ENCODE measurements at places on chromosomes 7 and 10.

GRCh38 chr10:87746911-87747310 is 71.1 kb downstream of the ATAD1 start:
- no peak for DNase-seq

DNA sequence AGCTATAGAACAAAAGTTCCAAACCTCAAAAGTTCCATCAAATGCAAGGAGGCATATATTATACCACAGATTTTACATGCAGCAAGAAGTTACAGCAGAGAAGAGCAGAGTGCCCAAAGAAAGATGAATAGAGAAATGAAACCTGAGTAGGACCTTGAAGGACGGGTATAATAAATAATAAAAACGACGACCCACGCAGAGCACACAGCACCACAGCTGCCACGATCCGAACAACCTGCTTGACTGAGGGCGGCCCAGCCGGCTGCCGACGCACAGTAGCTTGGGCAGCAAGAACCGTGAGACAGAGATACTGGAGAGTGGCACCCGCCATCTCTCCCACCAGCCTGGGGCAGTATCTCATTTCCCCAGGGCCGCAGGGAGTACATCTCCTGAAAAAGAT is 79.0 kb downstream of the HIPK2 start:
- no peak for DNase-seq

- no peak for DNase-seq
Observed at GRCh38 chr10:51325649-51326048, 251.4 kb downstream of the PRKG1 start.

DNA sequence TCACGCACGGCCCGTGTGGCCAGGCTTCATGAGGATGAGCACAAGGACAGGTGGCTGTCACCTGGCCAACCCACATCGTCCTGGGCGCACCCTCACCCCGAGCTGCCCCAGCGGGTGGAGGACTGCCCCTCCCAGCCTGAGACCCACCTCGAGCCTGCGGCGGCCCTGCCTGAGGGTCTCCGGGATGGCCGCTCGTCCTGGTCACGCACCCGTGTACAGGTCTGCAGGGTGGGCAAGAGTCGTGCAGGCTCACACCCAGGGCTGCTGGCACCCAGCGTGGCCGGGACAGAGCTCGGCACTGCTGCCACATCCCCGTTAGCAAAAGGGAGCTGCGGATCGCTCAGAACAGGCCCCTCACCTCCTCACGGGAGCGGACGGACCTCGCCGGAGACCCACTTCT is 14.4 kb upstream of the UTF1 start:
- DNase-seq, result no peak

DNA sequence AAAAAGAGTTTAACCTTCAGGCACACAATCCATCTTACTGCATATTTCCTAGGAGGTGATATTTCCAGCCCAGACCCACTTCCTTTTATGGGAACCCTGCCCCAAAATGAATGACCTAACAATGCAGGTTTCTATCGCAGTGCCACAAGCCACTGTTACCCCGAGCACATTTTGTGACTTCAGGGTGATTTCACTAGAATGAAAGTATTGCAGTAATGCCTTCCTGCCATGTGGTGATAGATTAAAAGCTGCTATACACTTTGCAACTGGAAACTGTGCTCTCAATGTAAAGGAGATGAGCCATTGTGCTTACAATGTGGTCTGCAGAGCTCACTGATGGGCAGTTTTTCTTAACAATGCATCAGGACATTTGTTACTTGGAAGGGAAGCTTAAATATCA is 90.5 kb upstream of the RSU1 start:
- no peak for DNase-seq

All from H54 (cell line).